ENCODE measurements at places on chromosomes 5 and 9.

DNA sequence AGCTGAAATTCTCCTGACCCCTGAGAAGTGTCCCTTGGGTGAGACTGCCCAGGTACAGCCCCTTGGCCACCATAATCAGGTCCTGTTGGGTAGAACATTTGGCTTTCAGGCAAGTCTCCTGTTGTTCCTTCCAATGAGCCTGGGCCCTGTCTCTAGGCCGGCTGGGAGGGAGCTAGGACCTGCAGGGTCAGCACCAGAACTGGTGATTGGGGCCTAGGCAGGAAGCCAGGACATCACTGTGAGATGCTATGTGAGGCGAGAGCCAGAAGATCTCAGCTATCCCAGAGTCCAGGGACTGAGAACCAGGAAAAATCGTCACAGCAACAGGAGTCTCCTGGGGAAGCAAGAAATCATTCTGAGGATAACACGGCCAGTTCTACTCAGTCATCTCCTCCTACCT lies 51.5 kb downstream of the PCDH1 start:
- DNase-seq = no peak

- no peak for DNase-seq
Measured at GRCh38 chr5:64074533-64074932, 91.1 kb upstream of the RNF180 start.

DNA sequence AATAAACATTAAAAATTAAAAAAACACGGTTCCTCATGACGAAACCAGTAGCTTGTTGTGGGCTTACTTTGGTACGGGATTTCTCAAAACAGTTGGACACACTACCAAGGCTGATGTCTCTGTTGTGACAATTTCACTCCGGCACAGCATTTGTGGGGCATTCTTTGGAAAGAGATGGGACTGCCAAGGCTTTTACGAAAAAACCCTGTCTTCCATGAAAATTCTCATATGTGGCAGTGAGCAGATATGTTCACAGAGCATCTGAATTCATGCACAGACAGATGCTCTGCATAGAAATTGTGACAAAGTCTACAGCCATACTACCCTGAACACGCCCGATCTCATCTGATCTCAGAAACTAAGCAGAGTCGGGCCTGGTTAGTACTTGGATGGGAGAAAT lies 17.8 kb upstream of the SHROOM1 start:
- no peak for DNase-seq

DNA sequence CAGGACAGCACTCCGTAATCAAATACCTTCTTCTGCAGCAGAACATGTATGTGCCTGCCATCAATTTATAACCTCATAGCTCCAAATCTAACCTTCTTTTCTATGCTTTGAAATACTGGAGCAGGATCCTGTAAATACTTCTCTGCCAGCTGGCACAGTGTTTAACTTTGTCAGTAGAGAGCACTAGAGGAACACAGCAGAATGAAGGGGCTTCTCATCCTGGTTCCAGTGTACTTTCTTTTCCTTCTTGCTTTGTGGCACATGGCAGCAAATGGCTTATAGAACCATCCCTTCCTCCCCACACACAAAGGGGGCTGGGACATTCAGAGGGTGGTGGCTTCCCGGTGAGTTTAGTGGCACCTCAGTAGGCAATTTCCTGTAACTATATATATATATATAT lies 3.8 kb upstream of the FBXW11 start:
- DNase-seq = no peak

Data from effector memory CD8-positive, alpha-beta T cell (primary cell).